BJ (cell line): ENCODE measurements at places on chromosomes 12 and 14. TPM values are rescaled to one million over a fixed set of nuclear protein-coding genes. Genes with fewer than 3 reads are reported as not detected.

The SLC38A4 gene
- polyA plus RNA-seq = 7.4 and 9.2 TPM in 2 replicates

The TAS2R31 gene
- 0.29 and 0.55 TPM in 2 replicates for polyA plus RNA-seq

The ASIC1 gene
- 4.9 and 7.0 TPM in 2 replicates for polyA plus RNA-seq

The GPRC5A gene
- polyA plus RNA-seq = 230 and 241 TPM in 2 replicates

The OR6C4 gene
- not detected in 2 replicates for polyA plus RNA-seq

The COL2A1 gene
- polyA plus RNA-seq = not detected in 2 replicates

The AMIGO2 gene
- polyA plus RNA-seq = 107 and 149 TPM in 2 replicates

The RIPK3 gene
- 4.3 and 4.4 TPM in 2 replicates for polyA plus RNA-seq

The TMX1 gene
- polyA plus RNA-seq = 10.4 and 17.9 TPM in 2 replicates

The CLMN gene
- 0.13 and 0.27 TPM in 2 replicates for polyA plus RNA-seq

The MAP1LC3B2 gene
- 1.6 and 2.5 TPM in 2 replicates for polyA plus RNA-seq
